ENCODE measurements at places on chromosomes 16 and 17.
A peak's percentile ranks its signal among the peaks of the same experiment; 100 is the strongest.

DNA sequence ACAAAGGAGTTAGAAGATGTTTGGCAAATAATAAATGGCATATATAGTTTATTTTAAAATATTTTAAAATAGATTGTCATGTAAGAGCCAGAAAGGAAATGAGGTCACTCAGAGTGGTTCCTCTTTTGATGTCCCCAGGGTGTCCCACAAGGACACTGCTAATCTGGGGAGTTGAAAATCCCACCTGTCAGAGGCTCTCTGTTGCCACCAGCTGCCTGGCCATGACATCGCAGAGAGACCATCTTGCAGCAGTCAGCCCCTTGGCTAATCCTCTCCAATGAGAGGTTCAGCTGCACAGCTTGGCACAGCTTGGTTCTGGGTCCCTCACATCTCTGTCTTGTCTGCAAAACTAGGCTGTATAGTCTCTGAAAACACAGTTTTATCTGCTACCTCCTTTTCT is 11.0 kb upstream of the RBFOX1 start:
- peak; percentile 31 for DNase-seq

DNA sequence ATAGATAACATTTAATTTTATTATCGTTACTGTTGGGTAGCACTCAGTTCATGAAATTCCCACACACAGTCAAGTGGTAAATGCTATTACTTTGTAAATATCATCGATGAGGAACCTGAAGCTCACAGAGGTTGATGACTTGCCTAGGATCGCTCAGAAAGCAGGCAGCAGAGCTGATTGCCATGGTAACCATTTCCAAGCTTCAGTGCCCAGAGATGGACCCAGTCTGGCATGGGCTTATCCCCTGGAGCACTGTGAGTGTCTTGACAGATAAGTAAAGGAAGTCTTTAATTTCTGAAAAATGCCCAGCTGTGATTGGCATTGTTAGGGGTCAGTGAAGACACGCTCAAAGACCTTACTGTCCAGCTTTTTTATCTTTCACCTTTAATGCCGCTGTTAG is 95.0 kb downstream of the PRKCB start:
- DNase-seq: no peak

DNA sequence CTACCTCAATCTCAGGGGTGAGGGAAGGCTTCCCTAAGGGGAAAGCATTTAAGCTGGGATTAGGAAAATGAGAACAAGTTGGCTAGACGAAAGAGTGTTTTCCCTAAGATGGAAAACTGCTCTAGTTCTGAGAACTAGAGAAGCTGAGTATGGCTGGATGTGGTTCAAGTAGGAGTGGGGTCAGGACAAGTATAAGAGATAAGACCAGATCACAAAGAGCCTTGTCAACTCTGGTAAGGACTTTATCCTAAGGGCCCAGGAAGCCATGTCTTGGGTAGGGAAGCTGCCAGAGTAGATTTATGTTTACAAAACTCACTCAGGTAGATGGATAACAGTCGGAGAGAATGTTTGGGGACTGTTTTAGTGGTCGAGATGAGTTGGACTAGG is 1.7 kb downstream of the ANKS4B start:
- no peak for DNase-seq

DNA sequence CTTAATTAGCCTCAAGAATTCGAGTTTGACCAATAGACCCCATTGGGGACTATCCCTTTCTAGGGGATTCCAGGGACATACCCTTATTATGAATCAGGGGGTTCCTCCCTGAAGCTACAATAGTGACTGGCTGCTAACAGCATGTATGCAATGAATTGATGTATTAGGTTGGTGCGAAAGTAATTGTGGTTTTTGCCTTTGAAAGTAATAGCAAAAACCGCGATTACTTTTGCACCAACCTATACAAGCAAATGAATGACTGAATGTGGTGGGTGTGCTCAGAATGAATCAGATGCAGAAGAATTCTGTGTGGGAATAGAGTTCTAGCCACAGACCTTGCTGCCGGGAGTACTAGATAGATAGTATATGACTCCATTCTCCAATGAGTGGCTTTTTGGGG is 76.7 kb downstream of the HLF start:
- DNase-seq: no peak

DNA sequence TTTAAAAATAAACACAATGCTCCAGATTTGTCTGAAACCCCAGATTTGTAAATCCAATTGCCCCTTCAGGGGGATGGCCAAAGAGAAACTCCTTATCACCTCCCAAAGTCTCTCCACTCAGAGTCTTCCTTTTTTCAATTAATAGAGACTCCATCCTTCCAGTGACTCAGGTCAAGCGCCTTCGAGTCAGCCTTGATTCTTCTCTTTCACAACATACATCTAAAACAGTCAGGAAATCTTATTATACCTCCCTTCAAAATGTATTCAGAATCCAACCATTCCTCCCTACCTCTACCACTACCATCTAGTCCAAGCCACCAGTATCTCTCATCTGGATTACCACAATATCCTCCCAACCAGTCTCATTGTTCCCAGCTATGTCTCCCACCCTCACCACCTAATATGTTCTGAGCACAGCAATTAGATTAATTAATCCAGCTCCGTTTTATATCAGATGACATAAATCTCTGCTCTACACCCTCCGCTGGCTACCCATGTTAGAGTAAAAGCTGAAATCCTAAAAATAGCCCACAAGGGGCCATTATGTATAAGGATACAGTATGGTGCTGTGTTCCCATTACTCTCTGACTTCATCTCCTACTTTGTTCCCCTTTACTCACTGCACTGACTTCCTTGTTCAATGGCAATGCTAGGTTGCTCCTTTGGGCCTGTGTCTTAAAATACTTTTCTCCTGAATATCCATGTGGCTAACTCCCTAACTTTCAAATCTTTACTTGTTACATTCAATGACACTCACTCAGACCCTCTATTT is 11.8 kb downstream of the SIAH1 start:
- DNase-seq: no peak
